HepG2 (cell line): ENCODE measurements at places on chromosomes 13 and 19. TPM values are rescaled to one million over a fixed set of nuclear protein-coding genes. Genes with fewer than 3 reads are reported as not detected.

- no peaks in the 10 kb centered on the region for H3K27me3 ChIP-seq
- H3K4me3 ChIP-seq: no peak overlapping the region
- H3K27ac ChIP-seq: no peak overlapping the region
- no peaks in the 10 kb centered on the region for H3K4me1 ChIP-seq
Measured at GRCh38 chr13:107079423-107080049, 511.6 kb upstream of the ARGLU1 start.

DNA sequence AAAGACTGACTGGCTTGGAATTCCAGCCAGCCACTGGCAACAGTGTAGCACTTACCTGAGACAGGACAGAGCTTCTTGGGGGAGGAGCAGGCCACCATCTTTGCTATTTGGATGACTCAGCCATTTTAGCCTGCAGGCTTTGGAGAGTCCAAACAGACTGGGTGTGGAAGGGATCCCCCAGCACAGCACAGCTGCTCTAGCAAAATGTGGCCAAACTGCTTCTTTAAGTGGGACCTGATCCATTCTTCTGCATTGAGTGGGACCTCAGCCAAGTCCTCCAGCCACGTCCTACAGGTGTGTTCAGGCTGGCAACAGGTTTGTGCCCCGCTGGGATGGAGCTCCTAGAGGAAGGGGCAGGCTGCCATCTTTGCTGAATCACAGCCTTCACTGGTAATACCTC, 80.0 kb downstream of the NDFIP2 start:
- no peaks in the 10 kb centered on the region for H3K4me1 ChIP-seq
- no peak overlapping the region for H3K27ac ChIP-seq
- H3K4me3 ChIP-seq: no peak overlapping the region
- DNase-seq: no peak
- no peaks in the 10 kb centered on the region for H3K36me3 ChIP-seq
- no peaks in the 10 kb centered on the region for H3K27me3 ChIP-seq

SCGB2B2 gene
- total RNA-seq: not detected in 2 replicates

- no peak overlapping the region for H3K4me3 ChIP-seq
- DNase-seq: no peak
- H3K36me3 ChIP-seq: no peaks in the 10 kb centered on the region
- peaks cover 4% of the 10 kb centered on the region; the same call in 1 of the 2 replicates for H3K27me3 ChIP-seq
- no peak overlapping the region for H3K27ac ChIP-seq
Measured at GRCh38 chr13:111622051-111622531, 301.6 kb downstream of the TEX29 start.

DNA sequence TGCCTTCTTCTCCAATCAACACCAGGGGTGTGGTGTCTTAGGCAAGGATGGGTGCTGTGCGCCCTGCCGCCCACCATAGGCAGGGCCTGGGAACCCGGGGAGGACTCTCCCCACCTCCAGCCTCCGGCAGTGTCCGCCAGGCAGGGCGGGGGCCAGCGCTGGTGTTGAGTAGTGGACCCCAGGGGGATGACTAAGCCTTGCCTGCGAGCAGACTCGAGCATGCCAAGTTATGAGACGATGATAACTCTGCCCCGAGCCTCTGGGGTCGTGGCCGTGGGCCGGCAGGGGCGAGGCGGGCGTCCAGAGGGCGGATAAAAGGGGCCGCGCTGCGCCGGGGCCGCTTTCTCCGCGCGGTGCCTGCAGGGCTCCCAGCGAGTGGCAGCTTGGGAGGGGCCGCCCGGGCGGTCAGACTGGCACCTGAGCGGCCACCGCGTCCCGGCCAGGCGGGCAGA, at the start of gene MEDAG:
Gene MEDAG (plus strand): TSS at position 340 of the 452 bp plus-strand sequence. CDS start 245 bp downstream, outside the sequence.
- H3K4me3 ChIP-seq: no peak within 1 kb of the TSS
- H3K27ac ChIP-seq: no peak within 1 kb of the TSS
- DNase-seq: no peak
- no peaks in the 10 kb centered on the region for H3K36me3 ChIP-seq
- peaks cover 17% of the 10 kb centered on the region for H3K4me1 ChIP-seq

DNA sequence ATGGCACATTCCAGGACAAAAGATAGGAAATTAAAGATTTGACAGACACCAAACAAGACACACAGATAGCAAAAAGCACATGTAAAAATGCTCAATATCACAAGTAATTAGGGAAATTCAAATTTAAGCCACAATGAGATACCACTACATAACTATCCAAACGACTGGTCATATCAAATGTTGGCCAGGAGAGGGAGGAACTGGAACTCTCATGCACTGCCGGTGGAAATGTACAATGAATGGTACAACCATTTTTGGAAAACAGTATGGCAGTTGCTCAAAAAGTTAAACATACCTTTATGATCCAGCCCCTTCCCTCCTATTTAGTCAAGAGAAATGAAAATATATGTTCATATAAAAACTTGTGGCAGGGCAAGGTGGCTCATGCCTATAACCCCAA, 36.8 kb upstream of the CYP2S1 start:
- no peak overlapping the region for H3K4me3 ChIP-seq
- H3K27ac ChIP-seq: no peak overlapping the region
- H3K4me1 ChIP-seq: peaks cover 26% of the 10 kb centered on the region
- no peak for DNase-seq

GRCh38 chr19:14089662-14090508, 666 bp downstream of the SAMD1 start:
- H3K36me3 ChIP-seq: peaks cover 4% of the 10 kb centered on the region
- peaks cover 31% of the 10 kb centered on the region for H3K4me1 ChIP-seq
- H3K27ac ChIP-seq: peak overlapping the region; percentile 78
- DNase-seq: no peak

DNA sequence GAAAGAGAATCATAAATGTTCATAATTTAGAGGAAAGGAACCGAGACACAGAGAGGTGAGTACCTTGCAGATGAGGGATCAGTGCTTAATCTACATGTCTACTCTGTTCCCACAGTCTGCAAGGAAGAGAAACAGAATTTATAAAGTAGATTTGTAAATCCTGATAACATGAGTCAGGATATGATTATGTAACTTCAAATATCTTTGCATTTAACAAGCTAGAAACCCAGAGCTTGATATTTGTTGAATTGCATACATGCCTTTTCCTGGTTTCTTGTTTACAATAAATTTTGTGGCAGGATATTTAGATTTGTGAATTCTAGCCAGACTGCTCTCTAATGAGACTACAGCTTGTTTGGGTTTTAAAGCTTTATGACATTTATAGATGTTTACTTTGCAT, 219.2 kb downstream of the ENOX1 start:
- H3K4me1 ChIP-seq: no peaks in the 10 kb centered on the region
- no peak overlapping the region for H3K4me3 ChIP-seq
- no peak overlapping the region for H3K27ac ChIP-seq
- DNase-seq: no peak
- no peaks in the 10 kb centered on the region for H3K36me3 ChIP-seq

DNA sequence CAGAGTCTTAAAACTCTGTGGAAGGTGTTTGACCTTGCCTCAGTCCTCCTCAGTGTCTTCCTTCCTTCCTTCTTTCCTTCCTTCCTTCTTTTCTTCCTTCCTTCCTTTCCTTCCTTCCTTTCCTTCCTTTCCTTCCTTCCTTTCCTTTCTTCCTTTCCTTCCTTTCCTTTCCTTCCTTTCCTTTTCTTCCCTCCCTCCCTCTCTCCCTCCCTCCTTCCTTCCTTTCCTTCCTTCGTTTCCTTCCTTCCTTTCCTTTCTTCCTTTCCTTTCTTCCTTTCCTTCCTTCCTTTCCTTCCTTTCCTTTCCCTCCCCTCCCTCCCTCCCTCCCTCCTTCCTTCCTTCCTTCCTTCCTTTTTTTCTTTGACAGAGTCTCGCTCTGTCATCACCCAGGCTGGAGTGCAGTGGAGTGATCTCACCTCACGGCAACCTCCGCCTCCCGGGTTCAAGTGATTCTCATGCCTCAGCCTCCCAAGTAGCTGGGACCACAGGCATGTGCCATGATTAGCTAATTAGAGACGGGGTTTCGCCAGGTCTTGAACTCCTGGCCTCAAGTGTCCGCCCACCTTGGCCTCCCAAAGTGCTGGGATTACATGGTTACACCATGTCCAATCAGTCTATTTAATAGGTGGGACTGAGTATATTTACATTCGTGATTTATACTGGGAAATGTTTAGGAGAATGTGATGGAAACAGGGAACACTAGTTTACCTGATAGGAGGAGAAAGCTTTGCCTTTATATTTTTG, 16.3 kb downstream of the ZNF507 start:
- H3K4me1 ChIP-seq: peaks cover 46% of the 10 kb centered on the region

GRCh38 chr19:39132344-39132969, 6.9 kb downstream of the PAK4 start:
- DNase-seq: no peak
- no peak overlapping the region for H3K4me3 ChIP-seq
- H3K27ac ChIP-seq: no peak overlapping the region
- H3K27me3 ChIP-seq: no peaks in the 10 kb centered on the region

AP2S1 gene
- 86.1 and 94.9 TPM in 2 replicates for total RNA-seq

IL12RB1 gene
- 0.04 TPM in 1 of 2 replicates, not detected in the other for total RNA-seq

DNA sequence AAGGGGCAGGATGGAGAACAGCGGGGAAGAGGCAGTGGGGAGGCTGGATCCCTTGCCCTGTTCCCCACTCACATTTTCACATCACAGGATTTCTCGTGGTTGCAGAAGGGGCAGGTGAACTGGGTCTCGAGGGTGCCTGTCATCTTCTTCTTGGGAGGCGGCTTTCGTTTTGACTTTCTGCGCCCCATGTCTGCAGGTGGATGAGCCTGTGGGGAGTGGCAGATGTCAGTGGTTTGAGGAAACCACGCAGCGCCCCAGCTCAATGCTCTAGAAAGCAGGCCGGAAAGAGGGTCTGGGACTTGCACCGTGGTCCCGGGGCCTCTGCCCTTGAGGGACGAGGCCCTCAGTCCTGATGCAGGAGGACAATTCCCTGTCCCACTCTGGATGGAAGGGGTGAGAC, 4.9 kb downstream of the ELOF1 start:
- H3K27me3 ChIP-seq: no peaks in the 10 kb centered on the region
- H3K36me3 ChIP-seq: peaks cover 5% of the 10 kb centered on the region
- no peak overlapping the region for H3K4me3 ChIP-seq
- H3K27ac ChIP-seq: no peak overlapping the region
- H3K4me1 ChIP-seq: peaks cover 18% of the 10 kb centered on the region
- no peak for DNase-seq

- H3K4me3 ChIP-seq: no peak overlapping the region
- H3K4me1 ChIP-seq: no peaks in the 10 kb centered on the region
- no peaks in the 10 kb centered on the region for H3K27me3 ChIP-seq
- no peak for DNase-seq
- no peak overlapping the region for H3K27ac ChIP-seq
Measured at GRCh38 chr13:86269511-86269910, 470.3 kb upstream of the SLITRK6 start.

DNA sequence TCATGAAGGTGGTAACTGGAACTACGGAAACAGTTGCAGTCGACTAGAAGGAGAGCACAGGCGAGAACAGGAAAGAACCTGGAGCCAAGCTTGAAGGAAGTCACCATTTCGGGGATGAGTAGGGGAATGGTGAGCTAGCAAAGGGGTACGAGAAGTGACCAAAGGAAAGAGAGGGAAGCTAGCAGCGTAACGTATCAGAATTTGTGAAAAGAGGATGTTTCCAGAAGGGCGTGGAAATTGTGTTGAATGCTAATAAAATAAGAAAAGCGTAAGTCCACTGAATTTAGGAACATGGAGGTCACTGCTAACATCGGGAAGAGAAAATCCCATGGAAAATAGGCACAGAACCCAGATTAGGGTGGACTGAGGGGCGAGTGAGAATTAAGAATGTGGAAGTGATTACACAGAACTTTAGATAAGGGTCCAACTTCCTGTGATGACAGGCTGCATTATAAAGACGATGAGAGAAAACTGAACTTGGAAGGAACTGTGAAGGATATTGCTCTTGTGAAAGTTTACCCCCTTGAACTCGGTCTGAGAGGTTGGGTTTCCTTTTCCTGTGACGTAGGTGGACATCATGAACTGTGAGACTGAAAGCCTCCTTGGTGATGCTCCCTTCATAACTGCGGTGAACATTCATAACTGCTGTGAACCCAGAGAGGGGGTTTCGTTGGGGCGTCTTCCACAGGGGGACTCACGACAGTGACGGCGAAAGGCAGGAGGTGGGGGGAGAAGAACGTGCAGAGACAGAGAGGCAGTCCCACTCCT, 2.0 kb upstream of the FFAR2 start:
- H3K4me3 ChIP-seq: no peak overlapping the region
- H3K27ac ChIP-seq: no peak overlapping the region
- no peaks in the 10 kb centered on the region for H3K36me3 ChIP-seq
- peaks cover 5% of the 10 kb centered on the region for H3K27me3 ChIP-seq

DNA sequence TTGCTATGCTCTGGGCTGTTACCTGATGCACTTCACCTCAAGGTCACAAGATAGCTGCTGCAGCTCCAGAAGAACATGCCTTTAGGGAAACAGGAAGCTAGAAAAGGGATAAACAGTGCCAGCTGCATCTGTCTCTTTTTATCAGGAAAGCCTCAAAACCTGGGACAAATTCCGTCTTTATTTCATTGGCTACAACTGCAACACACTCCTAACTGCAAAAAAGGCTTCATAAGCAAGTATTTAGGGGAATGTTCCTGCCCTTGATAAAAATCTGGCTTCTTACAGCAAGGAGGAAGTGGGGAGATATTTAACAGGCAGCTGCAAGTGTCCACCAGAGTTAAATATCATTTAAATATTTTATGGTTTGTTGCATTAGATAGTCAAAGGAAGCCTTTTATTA, 34.2 kb upstream of the SERTM1 start:
- no peaks in the 10 kb centered on the region for H3K36me3 ChIP-seq
- H3K4me3 ChIP-seq: no peak overlapping the region
- no peaks in the 10 kb centered on the region for H3K27me3 ChIP-seq
- H3K4me1 ChIP-seq: no peaks in the 10 kb centered on the region
- DNase-seq: no peak

KLK1 gene
- total RNA-seq: not detected in 2 replicates

TSC22D1 gene
- 30.5 and 35.7 TPM in 2 replicates for total RNA-seq

PTPRH gene
- total RNA-seq: 9.9 and 14.7 TPM in 2 replicates

- H3K27ac ChIP-seq: peak overlapping the region; percentile 28
- no peak overlapping the region for H3K4me3 ChIP-seq
- H3K27me3 ChIP-seq: no peaks in the 10 kb centered on the region
- peaks cover 28% of the 10 kb centered on the region for H3K4me1 ChIP-seq
- DNase-seq: peak; percentile 83
- H3K36me3 ChIP-seq: no peaks in the 10 kb centered on the region
Measured at GRCh38 chr13:33723772-33724435, 94.0 kb upstream of the RFC3 start.

DNA sequence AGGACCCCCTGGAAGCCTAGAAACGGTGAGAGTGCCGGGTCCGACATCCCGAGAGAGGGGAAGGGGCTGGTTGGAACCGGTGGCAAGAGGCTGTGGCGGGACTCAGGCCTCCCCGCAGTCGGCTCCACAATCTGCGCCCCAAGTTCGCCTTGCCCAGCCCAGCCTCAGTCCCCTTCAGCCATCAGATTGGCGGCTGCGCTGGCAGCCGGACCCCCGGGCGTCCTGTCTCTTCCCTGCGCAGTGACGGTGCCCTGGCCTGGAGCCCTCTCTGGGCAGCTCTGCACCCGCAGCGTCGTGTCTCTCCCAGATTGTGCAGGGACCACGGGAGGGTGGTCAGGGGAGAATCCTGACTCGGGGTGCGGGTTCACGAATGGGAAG, 315 bp downstream of the ZNF492 start:
- no peak overlapping the region for H3K4me3 ChIP-seq
- H3K36me3 ChIP-seq: no peaks in the 10 kb centered on the region
- H3K27me3 ChIP-seq: no peaks in the 10 kb centered on the region
- DNase-seq: no peak
